IMR-90 (cell line): ENCODE measurements at places on chromosomes 4 and X.

DNA sequence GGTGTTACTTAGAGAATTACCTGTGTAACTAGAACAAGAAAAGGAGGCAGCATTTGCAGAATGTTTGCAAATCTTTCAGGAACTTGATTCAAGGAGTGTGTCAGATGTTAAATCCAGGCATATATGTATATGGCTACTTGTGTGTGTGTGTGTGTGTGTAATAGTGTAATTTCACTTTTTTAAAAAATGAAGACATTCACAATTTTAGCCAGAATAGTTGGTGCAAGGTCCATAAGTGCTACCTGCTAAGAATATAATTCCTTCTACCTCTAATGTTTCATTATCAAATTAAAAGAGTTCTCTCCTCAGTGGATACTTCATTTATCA is 158.0 kb downstream of the PALLD start:
- no peak for DNase-seq

- DNase-seq = no peak
Observed at GRCh38 chr4:84232309-84233095, 266.6 kb downstream of the NKX6-1 start.

DNA sequence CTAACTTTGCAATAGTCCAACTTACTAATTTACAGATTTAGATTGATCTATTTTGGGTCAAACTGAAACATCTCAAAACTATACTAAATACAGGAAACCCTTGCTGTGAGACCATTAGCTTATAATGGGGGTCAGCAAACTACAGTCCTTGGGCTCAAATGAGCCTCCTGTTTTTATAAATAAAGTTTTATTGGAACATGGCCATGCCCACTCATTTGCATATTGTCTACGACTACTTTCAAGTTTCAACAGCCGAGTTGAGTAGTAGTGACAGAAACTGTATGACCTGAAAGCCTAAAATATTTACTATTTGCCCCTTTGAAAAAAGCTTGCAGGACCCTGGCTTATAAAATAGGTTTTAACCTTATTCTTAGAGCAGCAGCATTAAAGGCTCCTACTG is 92.4 kb downstream of the C4orf51 start:
- no peak for DNase-seq

- DNase-seq = no peak
Observed at GRCh38 chr4:7324651-7325121, 110.0 kb downstream of the PSAPL1 start.

GRCh38 chr4:123701131-123701575 is 304.6 kb downstream of the SPRY1 start:
- DNase-seq = peak; percentile 23
